Cortex of kidney (tissue), 1 donor: ENCODE measurements at places on chromosomes 2 and 18.

- DNase-seq: no peak
These were observed 48.0 kb downstream of the TRABD2A start for GRCh38 chr2:84832772-84833461.

- DNase-seq: no peak
These were observed 1347.2 kb upstream of the DDX18 start for GRCh38 chr2:116467243-116467642.

GRCh38 chr2:45119038-45119437, 109.8 kb upstream of the SIX2 start:
- DNase-seq: no peak

DNA sequence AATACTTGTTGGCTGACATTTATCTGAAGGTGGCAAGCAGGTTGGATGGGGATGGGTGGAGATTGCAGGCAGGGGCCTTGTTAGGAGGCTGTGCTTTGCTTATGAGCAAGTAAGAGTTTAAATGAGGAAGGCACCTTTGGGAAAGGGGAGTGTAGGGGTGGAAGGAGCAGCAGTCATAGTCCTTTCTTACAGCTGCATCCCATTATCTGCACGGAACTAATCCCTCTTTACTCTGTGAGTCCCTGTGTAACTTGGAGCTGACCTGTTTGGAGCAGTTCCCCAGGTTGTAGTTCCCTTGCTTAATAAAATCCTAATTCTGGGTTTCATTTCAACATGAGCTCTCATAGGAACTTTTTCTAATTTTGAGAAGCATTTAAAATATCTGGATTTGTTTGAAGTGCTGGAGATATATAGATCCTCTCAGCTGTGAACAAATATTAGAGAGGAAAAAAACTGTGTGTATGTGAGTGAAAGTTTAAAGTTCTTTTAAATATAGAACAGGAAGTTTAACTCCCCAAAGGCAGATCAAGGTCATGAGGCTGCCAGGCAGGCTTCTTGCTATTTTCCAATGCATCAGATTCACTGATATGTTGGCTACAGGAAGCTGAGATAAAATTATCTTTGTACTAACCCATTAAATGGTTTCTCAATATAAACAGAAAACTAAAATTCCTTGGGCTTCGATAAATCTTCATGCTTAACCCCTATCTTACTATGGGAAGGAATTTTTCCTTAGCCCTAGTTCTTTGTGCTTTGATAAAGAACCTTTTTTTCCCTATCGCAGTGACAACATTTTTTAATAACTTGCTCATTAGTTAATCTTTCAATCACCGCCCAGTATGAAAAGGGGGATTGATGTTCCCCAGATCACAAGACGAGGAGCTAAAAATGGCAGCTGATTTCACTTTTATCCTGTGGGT, 104.6 kb upstream of the EML6 start:
- DNase-seq: no peak

DNA sequence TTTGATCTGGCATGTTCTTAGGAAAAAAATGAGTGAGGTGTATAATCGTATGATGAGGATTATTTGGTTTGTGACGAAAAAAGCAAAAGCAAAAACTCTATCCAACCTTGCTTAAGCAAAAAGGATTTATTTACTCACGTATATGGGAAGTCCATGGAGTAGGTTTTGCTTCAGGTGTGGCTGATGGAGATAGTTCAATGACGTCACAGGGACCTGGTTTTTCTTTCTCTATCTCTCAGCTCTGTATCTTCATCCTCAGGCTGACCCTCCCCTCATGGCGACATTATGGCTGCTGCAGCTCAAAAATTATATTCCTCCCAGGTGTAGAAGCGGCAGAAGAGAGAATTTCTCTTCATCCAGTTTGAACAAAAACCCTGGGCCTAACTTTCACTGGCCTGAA, 8.9 kb downstream of the TMSB10 start:
- no peak for DNase-seq

GRCh38 chr2:203551778-203552177, 16.7 kb upstream of the RAPH1 start:
- DNase-seq: no peak

- no peak for DNase-seq
These were observed at the start of gene DNER for GRCh38 chr2:229714080-229714735. Gene DNER (minus strand): TSS chr2:229714555. CDS start chr2:229714423, 132 bp downstream.

DNA sequence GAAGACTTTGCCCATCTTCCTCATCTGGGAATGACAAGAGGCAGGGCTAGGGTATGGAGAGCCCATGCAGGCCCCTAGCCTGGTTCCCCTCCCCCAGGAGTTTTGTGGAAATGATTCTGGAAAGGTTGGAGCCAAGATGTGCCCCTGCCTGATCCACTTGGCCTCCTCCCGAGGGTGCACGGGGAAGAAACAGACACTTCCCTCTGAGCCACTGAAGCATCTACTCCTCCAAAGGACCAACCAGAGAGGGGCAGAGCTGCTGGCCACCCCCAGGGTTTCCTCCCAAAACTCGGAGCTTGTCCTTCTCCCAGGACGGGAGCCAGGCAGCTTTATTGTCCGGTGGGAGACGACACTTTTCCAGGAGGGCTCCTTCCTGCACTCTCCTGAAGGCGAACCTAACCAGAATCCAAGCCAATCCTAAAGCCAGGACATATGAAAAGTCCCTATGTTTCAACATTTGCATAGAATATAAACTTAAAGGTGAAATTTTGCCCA, 149.2 kb upstream of the COPS8 start:
- DNase-seq: no peak
